Kasumi-1 (cell line): ENCODE measurements at places on chromosomes 5 and 9.

DNA sequence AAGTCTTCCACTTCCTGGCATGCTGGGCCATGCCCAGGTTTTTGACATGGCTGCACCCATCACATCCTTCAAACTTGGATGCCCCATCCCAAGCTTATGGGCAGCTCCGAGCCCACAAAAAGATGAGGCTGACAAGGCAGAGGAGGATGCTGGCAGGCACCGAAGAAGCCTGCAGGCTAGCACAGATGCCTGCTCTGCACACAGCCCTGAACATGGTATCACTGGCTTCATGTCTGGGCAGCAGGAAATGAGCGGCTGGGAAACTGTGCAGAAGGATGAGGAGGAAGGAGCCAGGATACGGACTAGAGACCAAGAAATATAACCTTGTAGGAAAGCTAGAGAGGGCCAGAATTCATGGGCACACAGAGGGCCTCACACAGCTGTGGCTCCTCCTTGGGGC lies 14.8 kb downstream of the CAMK2A start:
- no peak for DNase-seq

GRCh38 chr5:92364986-92365550 lies 982.0 kb upstream of the ARRDC3 start:
- peak; percentile 41 for DNase-seq

- DNase-seq: no peak
Measured at GRCh38 chr9:85215961-85216360, 525.8 kb downstream of the AGTPBP1 start.

DNA sequence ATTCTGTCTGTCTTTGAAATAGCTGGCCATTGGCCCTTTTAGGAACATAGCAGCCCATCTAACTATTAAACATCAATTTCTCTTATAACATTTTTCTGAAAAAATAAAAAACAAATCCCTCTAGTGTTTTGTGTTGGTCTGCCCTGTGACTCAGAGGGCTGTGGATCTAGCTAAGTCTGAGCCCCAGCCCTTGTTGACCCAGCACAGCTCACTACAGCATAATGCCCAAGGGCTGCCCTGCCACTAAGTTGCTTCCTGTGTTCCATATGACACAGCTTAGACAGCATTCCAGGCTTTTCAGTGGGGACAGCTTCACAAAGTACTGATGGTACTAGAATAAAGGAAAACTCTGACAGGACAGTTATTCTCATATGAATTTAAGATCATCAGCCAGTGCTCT lies 136.0 kb downstream of the SCAMP1 start:
- no peak for DNase-seq

DNA sequence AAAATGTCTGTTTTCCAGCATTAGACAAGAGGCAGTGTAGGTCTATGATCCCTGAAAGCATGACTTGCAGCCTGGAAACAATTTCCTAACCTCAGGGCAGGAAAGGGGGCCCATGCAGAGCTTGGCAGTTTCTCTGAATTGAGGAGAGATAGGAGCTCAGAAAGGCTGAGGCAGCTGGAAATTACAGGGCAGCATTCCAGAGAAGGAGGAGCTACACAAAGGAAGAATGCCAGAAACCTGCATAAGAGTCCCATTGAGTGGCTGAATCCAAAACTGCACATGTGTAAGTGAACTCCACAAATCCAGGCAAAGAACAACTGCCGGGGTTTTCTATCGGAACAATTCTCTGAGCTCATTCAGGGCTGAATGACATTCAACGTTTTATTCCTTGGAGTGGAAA lies 346.8 kb downstream of the PIK3R1 start:
- DNase-seq: no peak

- peak; percentile 0 for DNase-seq
Measured at GRCh38 chr9:15696979-15697378, 144.1 kb downstream of the CCDC171 start.

DNA sequence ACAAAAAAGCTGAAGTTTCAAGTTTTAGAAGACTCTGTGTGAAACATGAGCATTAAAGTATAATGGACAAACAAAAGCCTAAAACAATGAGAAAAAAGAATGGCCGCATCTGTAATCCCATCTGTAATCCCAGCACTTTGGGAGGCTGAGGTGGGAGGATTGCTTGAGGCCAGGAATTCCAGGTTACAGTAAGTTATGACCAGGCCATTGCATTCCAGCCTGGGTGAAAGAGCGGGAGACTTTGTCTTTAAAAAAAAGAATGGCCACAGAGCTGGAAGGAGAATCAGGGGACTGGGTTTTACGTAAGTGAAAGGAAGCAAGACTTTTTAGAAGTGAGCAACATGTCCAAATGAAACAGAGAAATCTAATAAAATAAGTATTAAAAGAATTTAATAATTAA lies 2.6 kb upstream of the ATG10 start:
- DNase-seq: no peak

DNA sequence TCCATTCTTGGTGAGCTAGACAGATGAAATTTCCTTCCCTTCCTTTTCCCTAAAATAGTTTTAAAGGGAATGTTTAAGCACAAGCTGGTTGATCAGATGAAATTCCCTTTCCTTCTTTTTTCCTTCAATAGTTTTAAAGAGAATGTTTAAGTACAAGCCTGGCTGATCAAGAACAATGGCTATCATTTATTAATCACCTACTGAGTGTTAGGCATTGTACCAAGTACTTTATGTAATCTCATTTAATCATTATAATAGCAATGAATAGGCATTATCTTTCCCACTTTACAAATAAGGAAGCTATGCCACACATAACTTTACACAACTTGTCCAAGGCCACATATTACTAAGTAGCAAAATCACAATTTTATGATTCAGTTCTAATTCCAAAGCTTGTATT lies 152.0 kb upstream of the ACOT12 start:
- DNase-seq: no peak

DNA sequence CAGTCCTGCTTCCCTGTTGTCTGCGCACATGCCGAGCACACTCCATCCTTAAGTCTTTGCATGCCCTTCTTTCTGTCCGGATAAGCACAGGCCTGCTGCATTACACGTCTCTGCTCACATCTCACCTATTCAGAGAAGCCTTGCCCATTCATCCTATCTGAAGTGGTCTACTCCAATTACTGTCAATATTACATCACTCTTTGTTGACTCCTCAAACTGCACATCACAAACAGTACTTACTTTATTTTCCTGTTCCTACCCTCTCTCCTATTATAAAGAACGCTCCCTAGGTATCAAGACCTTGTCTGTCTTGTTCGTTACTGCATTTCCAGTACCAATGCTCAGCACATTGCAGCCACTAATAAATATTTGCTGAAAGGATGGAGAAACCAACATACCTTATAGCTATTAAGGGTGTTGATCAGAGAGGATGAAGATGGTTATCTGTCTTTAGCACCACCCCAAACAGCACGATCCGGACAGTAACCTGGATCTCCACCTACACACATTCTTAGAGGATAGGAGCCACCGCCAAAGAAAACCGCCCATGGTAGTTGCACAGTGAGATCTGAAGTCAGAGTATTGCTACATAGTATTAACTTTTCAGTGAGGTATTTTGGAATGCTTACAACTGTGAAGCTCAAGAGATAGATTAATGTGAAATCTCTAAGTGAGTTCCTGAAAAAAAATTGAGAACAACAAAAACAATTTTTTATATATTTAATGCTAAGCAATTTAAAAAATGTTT lies 1.6 kb upstream of the PRRC1 start:
- no peak for DNase-seq
